ENCODE measurements at places on chromosomes 13 and 19. TPM values are rescaled to one million over a fixed set of nuclear protein-coding genes. Genes with fewer than 3 reads are reported as not detected.

DNA sequence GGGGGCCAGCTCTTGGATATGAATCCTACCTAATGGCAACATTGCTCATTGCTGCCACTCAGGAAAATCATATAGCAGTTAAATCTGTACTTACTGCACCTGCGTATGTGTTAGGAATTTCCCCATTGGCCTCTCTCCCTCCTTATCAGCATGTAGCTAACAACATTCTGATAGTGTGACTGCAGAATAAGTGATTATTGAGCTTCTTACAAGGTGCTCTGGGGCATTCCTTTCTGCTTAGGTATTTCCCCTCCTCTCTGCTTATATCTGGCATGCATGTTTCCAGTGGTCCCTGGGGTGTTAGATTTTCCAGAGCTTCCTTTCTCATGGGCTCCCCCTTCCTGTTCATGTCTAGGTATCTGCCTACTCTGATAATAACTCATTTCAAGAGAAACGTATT, 414.1 kb upstream of the SLITRK1 start:
- DNase-seq: no peak

The KIR2DL3 gene
- total RNA-seq: not detected

The RNF17 gene
- total RNA-seq: not detected

The LCP1 gene
- total RNA-seq: 46.7 TPM

The HNRNPA1L2 gene
- 5.0 TPM for total RNA-seq

DNA sequence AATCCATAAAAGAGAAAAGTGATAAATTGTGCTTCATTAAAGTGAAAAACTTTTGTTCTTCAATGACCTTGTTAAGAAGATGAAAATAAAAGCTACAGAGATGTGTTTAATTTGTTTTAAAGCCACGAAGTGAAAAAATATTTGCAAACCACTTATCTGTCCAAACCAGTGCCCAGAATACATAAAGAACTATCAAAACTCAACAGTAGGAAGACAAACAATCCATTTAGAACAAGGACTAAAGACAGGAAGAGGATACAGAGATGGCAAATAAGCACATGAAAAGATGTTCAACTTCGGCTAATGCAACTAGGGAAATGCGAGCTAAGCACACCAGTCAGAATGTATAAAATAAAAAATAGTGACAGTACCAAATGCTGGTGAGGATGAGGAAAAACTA, 15.0 kb downstream of the GJB6 start:
- DNase-seq: no peak

GRCh38 chr19:49801401-49801888, 11.6 kb downstream of the FUZ start:
- DNase-seq: no peak

DNA sequence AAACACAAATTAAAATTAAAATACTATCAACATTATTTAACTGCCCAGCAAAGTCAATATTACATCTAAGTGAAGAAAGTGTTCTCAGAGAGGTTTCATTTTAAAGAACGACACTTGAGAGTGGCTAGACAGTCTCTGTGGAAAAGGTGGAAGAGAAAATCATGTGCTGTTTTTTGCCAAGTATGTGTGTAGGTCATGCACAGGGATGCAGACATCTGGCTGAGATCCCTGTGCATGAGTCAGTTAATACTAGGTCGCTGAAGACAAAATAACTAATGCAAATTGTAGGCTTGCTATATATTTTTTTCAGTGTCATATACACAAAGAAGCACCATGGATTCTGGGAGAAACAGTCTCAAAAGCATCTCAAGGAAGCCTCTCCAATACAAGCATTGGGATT, 44.3 kb upstream of the ENOX1 start:
- no peak for DNase-seq

DNA sequence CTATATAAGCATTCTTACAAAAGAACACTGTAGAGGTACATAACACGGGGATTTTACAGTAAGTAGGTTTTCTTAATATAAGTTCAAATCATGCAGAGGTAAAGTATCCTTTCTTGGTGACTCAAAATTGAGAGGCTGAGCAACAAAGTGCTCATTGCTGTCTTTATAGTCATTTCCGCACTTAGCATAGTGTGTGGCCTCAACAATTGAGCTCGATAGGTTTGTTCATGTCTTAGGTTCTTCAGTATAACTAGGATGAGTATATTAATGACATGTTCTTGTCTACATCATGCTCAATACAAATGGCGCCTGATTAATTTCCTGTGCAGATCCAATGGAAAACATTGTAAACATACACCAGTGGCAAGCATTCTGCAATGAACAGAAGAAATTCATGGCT, 1.4 kb downstream of the WDFY2 start:
- DNase-seq: no peak

GRCh38 chr19:4108767-4109625, 14.9 kb downstream of the MAP2K2 start:
- no peak for DNase-seq

The PGLYRP2 gene
- total RNA-seq: 1.1 TPM

GRCh38 chr13:114000151-114001040, 26.5 kb upstream of the C13orf46 start:
- no peak for DNase-seq

The CYP4F12 gene
- 8.1 TPM for total RNA-seq

The NCAN gene
- total RNA-seq: 0.49 TPM

The ZSCAN4 gene
- not detected for total RNA-seq

- DNase-seq: no peak
Observed at GRCh38 chr19:8512115-8512967, 1.6 kb downstream of the ZNF414 start.

DNA sequence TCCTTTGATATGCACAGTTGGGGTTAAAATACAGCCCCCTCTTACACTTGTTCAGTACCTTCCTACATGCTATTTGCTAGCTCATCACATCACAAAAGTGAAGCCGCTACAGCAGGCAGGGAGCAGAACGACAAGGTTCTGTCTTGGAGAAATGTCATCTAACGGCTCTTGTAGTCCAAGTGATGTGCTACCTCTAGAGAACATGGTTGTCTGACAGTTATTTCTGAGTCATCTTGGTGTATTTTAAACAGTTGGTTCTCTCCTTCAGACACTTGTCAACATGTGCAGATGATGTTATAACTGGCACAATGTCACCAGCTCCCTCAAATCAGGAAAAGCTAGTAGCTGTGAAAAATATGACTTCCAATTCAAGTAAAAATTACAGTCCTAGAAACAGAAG, 865.0 kb downstream of the PCDH9 start:
- DNase-seq: no peak

DNA sequence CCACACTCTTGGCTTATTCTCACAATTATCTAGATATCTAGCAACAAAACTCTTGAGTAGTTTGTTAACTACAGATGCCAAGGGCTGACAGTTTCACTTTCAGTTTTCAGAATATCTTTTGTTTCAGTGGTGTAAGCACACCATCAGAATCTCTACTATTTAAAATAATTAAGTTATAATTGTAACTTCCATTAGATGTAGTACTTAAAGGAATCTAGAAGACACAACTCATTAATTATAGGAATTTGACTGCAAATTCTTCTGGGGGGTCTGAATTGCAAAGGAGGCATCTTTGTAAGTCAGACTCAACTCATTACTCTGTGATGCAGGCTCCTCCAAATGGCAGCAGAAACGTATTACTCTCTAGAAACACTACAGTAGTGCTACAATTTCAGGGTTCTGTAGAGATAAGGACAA, 44.9 kb upstream of the USPL1 start:
- peak; percentile 88 for DNase-seq

The LMTK3 gene
- total RNA-seq: 0.79 TPM

The SCEL gene
- total RNA-seq: 90.1 TPM

DNA sequence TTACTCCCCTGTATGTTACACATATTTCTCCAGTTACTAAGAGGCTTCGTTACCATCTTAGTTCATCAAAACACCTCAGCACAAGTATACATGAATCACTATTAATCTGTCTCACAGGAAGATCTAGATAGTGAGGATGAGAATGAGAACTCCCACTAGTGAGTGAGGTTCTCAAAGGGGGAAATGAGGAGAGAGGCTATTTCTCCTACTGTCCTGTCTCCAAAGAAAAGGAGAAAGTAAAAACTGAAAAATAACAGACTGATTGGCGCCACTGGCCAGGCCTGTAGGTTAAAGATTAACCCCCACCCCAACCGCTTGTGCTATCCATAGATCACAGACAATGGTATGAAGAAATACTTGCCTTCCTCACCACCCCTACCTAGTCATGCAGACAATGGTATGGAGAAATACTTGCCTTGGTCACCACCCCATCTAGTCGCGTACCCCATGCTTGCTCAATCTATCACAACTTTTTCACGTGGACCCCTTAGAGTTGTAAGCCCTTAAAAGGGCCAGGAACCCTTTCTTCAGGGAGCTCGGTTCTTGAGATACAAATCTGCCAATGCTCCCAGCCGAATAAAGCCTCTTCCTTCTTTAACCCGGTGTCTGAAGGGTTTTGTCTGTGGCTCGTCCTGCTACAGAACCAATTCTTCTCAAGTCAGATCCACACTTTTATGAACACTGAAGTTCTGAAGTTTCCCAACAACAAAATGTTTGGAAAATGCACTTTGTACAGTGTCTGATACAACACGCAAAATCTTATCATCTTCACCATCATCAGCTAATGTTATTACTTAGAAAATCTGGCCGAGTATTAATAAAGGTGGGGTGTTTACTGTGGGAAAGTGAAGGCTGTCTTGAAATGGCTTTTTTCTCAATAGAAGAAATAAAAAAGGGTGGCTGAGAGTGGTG, 598.1 kb downstream of the UQCRFS1 start:
- DNase-seq: no peak
